ENCODE measurements at places on chromosomes 5 and 9.

GRCh38 chr5:149693482-149693881 lies 36.6 kb upstream of the PPARGC1B start:
- DNase-seq, result no peak

GRCh38 chr5:178460598-178460997 lies 129.6 kb downstream of the COL23A1 start:
- DNase-seq, result no peak

GRCh38 chr5:39495227-39495626 lies 70.4 kb upstream of the DAB2 start:
- DNase-seq, result no peak

GRCh38 chr5:79546782-79547428 lies 33.0 kb upstream of the HOMER1 start:
- no peak for DNase-seq

DNA sequence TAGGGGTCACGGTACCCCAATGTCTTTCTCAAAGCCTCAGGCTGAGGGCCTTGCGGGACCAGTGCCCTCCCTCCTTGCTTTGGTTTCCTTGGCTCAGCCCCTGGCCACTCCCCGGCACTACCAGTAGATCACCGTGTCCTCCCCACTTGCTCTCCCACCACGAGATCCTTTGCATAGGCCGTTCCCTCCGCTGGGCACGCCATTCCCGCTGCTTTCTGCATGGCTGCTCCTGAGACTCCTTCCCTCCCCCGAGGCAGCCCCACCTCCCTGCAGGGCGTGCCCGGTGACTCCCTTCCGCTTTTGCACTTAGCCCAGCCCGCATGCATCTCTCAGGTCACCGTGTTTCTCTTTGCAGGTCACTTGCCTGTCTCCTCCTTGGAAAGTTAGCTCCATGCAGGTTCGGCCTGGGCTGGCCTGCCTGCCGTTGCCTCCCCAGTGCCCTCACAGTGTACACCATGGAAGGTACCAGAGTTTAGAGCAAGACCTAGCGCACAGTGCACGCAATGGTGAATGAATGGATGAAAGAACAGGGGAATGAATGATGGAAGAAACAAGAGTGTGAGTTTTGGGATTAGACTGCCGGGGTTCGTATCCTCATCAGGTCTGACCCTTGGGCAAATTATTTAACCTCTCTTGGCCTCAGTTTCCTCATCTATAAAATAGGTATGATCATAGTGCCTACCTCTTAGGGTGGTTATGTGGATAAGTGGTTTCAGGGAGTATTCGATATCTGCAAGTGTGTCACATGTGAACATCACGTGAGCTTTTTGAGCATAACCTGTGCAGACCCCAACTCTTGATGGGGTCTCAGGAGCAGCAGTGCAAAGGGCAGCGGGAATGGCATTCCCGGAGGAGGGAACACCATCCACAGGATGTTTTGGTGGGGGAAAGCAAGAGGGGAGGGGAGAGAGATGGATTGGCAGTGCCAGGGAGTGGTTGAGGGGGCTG lies 214.3 kb downstream of the C9orf50 start:
- DNase-seq, result no peak

DNA sequence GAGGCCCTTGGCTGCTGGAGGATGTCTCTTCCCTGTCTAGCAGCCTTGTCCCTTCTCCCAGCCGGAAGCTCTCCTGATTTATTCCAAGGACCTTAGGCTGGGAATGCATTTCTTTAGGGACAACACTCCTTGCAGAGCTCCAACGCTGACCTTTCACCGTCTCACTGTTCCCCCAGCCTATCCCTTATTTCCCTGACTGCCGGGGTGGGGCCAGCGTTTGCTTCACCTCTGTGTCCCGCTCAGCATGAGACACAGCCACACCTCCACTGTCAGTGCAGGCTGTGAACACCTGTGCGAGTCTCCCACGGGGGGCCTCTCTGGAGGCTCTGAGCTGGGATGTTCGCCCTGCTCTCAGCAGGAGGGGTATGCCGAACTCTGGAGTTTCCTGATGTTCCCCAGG lies 106.2 kb upstream of the FCN2 start:
- DNase-seq, result no peak

DNA sequence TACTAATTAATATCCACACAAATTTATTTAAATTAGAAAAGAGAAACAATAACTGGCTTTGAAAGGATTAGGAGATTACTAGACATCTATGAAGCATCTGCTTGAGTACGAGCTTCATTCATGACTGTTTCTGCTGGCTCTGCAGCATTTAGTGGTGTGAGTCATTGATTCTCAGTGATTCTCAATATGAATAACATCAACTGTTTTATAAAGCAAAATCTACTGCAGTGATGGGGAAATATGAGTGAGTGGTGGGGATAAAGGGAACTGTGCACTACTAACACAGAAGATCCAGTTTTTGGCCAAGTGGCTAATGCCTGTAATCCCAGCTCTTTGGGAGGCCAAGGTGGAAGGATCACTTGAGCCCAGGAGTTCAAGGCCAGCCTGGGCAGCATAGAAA lies 8.4 kb downstream of the FNBP1 start:
- no peak for DNase-seq

DNA sequence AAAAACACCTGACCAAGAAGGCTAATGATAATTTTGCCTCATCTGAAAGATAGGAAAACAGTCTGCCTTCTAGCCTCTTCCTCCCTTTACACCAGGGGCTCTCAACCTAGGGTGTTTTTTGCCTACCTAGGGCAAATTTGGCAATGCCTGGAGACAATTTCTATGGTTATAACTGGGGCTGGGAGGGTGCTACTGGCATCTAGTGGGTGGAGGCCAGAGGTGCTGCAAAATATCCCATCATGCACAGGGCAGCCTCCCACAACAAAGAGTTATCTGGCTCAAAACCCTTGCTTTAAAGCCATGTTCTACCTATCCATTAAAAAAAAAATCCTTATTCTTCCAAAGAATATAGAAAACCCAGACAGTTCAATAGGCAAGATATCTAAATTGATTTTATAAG lies 45.0 kb upstream of the NR3C1 start:
- no peak for DNase-seq

DNA sequence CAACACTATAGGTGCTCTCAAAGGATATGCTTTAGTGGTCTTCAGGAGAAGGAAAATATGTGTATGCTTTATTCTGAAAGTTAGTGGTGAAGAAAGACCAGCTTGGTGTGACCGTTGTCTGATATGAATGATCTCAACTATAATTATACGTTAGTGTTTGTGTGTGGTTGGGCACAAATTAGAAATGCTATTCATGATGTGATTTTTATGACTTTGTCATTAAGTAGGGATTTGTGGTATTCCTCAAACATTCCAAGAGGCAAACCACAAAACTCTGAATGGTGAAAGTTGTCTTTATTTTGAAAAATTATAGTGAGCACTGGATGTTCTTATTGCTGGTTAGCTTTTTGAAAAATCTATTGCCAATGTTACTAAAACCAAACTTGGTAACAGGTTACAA lies 6.2 kb upstream of the F2R start:
- DNase-seq, result no peak

- DNase-seq, result no peak
Observed at GRCh38 chr9:124764774-124765438, 6.2 kb downstream of the NR6A1 start.

- DNase-seq, result no peak
Observed at GRCh38 chr5:124641154-124641792, 105.2 kb downstream of the ZNF608 start.

GRCh38 chr5:102916109-102916508 lies 161.0 kb downstream of the PAM start:
- no peak for DNase-seq

- no peak for DNase-seq
Observed at GRCh38 chr5:149470942-149471341, 80.3 kb downstream of the CSNK1A1 start.

DNA sequence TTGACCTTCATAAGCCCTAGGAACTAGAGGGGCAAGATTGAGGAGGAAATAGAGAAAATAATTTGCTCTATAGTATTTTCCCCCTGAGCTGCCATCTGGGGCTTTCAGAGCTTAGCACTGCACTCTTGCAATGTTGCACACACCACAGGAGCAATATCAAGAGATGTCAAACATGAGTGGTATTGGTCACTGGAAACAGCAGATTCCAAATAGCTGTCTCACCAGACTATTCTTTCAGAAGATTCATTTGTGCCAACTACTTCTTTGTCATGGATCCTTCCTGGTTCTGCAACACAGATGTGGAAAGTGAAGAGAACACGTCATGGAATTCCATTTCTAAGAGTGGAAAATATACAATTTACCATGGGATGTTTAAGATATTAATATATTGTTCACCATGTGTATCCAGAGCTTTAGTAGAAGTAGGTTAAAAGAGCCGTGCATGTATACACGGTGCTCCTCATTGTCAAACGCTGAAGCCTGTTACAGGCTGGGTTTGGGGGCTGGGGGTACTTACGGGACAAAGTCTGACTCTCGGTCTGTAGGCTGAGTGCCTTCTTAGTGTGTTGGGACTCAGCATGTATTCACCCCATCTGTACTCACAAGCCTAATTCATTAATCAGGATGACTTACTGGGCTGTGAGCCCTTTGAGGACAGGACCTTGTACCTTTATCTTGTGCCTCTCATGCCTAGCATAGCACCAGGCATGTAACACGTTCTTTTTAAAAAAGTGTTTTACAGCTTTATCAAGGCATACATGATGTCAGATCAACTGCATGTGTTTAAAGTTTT lies 31.4 kb upstream of the GDNF start:
- no peak for DNase-seq

DNA sequence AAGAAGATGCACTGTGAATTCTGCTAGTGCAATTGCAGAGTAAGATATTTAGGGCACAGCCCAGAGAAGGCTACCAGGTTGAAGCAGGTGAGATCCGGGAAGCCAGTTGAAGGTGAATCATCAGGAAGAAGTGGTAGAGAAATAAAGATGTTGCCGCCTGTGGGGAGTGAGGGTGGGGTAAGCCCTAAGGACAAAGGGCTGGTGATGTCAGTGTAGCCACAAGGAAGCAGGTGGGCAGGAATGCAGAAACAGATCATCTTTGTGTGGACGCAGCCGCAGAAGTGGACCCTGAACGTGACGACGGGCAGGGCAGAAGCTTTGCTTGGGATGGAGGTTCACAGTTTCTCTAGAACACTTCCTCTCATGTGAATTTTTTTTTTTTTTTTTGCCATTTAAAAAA lies 164.2 kb downstream of the ACTL7B start:
- no peak for DNase-seq

- no peak for DNase-seq
Observed at GRCh38 chr5:26237489-26237888, 800.9 kb downstream of the CDH9 start.

DNA sequence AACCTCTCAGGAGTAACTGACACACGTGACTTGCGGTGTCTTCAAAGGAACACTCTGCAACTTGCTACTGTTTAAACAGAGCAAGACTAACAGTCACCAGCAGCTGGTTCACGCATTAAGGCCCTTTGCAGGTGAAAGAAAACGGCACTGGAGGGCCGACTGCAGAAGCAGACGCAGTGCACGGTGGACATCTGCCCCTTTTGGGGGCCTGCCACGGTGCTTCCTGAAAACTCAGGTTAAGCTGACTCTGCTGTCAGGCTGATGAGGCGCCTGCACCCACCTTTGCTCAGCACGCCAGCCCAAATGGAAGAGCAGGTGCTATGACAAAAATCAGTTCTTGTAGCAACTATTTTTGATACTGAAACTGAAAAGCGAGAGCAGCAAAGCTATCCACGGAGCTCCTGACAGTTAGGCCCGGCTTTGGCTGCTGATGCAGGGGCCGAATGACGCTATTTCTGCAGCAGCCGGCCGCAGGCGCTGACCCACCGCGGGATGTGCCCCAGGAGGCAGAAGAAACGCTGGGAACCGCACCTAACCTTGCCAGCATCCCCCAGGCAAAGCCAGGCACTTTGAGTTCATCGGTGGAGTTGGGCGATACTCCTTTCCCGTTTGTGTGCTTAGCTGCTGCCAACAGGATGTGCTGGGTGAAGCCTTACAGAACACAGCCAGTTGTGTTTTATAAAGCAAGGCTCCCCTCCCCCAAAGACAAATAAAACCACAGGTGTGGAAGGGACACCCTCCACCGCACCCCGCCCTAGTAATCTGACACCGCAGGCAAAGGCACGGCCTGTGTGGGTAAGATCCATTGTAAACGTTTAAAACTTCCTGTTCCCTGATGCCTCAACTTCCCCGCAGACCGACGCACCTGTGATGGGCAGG lies 21.1 kb upstream of the TERT start:
- no peak for DNase-seq

DNA sequence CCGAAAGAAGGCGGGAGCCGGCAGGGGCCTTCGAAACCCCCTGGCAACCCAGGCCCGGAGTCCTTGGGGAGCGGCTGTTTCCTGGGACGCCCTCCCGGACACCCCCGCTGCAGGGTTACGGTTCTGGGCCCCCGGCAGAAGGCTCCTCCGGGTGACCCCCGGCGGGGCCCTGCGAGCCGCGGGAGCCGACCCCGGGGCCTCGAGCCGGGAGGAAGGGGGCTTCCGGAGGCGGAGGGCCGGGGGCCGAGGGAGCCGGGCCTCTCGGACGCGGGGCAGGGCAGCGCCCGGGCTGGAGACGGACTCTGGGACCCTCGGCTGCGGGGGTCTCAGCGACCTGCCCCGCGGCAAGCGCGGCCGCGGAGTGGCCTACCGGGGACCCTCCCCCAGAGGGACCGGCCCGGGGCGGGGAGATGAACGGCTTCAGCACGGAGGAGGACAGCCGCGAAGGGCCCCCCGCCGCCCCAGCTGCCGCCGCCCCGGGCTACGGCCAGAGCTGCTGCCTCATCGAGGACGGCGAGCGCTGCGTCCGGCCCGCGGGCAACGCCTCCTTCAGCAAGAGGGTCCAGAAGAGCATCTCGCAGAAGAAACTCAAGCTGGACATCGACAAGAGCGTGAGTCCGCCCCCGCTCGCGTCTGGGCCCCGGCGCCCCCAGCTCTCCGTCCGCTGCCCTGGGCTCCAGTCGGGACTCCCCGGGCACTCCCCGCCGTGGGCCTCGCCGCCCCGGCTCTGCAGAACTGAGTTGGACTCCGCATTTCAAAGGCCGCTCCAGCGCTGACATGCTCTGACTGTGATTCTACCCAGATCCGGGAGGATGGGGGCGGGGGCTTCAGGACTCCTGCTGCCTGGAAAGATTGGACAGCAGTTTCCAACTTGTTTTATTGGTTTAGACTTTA lies 645 bp downstream of the SAP30L start:
- peak; percentile 48 for DNase-seq

DNA sequence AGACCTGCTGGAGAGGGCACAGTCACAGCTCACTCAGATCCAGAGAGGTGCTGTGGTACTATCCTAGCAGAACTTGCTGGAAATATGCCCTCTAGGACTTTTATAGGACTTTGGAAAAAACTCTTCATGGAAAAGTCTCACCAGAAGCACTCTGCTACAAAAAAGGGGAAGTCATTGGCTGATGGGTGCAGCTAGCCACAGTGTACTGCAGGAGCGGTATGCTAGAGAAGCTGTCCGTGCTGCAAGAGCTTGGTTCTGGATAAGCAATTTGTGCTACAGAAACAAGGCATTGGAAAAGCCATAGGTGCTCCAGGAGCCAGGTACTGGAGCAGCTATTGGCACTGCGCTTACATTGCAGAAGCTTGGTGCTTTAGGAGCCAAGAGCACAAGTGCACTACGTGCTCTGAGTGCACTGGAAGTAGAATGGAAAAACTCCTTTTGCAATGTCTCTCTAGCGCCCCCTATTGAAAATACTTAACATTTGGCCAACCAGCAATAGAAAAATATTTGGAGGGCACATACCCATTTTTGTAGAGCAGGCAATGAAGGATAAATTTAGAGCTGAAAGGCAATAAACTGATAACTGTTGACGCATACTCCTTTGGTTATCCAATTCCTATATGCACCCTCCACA lies 83.4 kb downstream of the MEGF10 start:
- no peak for DNase-seq

GRCh38 chr9:99822806-99823591 lies 1.3 kb downstream of the NR4A3 start:
- peak; percentile 17 for DNase-seq
